ENCODE measurements at places on chromosomes 4 and X. TPM values are rescaled to one million over a fixed set of nuclear protein-coding genes. Genes with fewer than 3 reads are reported as not detected.

DNA sequence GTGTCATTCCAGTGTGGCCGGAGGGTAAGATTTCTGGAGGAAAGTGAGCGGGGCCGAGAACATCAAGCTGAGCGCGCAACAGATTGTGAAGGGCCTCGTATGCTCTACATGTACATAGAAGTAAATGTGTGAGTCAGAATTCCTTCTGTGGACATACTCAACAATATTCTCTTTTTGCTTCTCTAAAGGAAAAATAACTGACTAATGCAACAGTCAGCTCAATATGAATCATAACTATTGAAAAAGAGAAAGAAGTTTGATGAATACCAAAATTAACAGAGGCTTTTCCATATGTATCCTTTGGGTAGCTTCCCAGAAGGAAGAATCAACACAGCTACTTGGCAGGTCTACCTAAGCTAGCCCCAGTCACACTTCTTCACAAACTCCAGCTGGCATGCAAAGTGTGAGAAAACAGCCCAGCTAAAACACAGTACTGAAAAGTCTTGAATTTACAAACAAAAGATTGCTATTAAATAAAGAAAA lies 87.5 kb upstream of the ZFP42 start:
- no peak for ATAC-seq

TMEM35A gene
- 40.0 TPM for total RNA-seq

GRCh38 chrX:148459343-148459742 lies 41.1 kb upstream of the AFF2 start:
- no peak for ATAC-seq

- ATAC-seq: no peak
Measured at GRCh38 chr4:10656988-10657387, 27.6 kb downstream of the CLNK start.

ARAP2 gene
- total RNA-seq: 2.9 TPM

ZNF711 gene
- total RNA-seq: 1.6 TPM

GRCh38 chr4:186297013-186297645 lies 31.1 kb downstream of the F11 start:
- ATAC-seq: peak; percentile 57

DNA sequence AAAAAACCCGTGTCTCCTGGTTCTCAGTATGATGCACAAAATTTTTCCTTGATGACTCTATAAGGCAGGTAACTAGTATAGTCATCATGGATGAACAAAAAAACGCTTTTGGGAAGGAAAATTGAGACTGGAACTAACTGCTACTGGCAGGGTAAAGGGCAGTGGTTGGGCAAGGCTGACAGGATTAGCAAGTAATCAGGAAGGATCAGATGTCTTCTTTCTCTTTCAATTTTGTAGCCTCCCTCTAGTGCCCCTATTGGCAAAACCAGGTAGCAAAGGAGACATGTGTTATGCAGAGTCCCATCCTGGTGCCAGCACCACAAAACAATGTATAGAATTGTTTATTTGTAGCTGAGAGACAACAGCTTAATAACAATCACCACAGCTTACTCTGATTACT lies 12.8 kb upstream of the SLITRK4 start:
- ATAC-seq: no peak

- peak; percentile 60 for ATAC-seq
Measured at GRCh38 chr4:174538123-174538875, 16.0 kb upstream of the HPGD start.

GRCh38 chrX:11105080-11105479 lies 6.1 kb upstream of the HCCS start:
- no peak for ATAC-seq

DNA sequence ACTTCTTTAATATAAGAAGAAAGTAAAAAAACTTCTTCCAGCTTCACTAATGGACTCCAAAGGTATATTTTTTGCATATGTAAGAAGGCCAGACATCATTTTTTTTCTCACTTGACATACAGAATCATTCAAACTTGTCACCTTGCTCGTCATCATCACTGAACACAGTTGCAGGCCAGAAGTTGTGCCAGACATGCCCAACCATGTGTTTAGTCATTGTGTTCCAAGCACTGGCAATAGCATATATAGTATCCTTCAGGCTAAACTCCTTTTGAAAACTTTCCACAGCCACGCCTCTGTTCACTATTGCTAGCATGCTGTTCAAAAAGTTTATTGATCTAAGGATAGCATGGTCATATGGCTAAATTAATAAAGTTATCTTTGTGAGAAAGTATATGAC lies 83.3 kb downstream of the CHIC2 start:
- ATAC-seq: no peak

- ATAC-seq: no peak
Measured at GRCh38 chr4:150363721-150364688, 217.9 kb upstream of the MAB21L2 start.

DNA sequence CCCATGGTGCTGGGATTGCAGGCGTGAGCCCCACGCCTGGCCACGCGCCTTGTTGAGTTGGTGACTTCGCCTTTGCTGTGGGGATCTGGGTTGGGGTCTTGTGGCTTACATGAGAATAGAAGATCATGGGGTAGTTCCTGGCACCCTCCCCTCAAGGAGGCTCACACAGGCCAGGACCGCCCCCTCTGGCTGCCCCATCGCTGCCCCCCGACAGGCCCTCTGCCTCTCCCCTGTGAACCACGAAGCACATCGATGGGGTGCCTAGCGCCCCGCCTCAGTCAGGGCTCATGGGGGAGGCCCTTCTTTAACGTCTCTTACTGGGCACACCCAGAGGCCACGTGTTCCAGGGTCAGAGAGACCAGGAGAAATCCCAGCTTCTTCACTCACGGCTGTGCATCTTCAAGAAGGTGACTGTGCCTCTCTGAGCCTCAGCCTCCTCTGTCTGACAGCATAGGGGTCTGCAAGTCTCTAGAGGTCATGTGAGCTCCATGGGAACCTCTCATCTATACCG lies 23.6 kb upstream of the SPON2 start:
- no peak for ATAC-seq

GRCh38 chrX:118644378-118644777 lies 83.0 kb upstream of the IL13RA1 start:
- ATAC-seq: no peak

DNA sequence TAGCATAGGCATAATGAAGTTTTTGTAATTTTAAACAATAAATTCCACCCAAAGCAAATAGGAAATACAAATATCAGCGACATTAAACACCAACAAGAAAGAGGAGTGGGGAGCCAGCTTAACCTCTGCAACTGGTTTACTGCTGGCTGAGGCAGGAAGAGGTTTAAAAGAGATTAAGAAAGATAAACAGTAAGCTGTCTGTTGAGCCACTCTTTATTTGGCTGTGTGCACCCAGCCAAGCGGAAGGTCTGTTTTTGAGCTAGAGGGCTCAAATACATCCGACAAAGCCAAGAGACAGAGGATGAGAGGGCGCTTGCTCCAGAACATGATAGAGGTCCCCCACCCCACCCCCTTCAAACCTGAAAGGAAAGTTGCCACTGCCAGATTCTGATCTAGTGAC lies 191.4 kb downstream of the MGST2 start:
- ATAC-seq: no peak

GRCh38 chr4:107034996-107035818 lies 906 bp downstream of the DKK2 start:
- ATAC-seq: peak; percentile 22

DNA sequence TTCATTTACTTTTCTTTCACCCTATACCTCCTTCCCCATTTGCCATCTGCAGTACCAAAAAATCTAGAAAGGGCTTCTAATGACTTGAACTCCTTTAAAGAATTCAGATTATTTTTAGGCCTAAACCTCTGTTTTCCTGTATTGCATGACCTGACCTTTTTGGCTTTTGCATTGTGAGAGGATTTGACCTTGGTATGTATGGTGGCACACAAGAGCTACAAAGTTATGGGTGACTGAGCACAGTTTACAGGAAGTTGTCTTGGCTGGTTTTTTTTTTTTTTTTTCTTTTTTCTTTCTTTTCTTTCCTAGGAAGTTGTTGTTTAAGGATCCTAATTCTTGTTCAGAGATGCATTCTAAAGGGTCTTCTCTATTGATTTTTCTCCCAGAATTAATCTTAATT lies 32.0 kb upstream of the MTMR8 start:
- ATAC-seq: no peak

DNA sequence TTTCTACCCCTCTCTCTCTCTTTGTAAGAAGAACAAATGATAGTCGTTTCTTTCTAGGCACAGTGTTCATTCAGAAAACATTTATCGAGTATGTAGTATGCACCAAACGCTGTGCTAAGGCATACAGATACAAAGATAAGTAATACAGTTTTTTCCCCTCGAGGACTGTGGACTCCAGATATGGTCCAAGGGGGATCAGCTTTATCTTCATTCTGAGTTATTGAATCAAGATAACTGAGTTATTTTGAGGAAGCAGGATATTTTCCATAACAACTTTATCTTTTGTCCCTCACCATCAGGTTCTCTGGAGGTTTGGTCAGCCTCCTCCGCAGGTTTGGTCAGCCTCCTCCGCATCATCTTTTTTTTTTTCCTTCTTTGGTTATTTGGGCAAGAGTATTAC lies 15.0 kb downstream of the EREG start:
- ATAC-seq: no peak

GRCh38 chrX:85004255-85004654 lies 578 bp downstream of the APOOL start:
- ATAC-seq: peak; percentile 5

- no peak for ATAC-seq
Measured at GRCh38 chrX:7074148-7074907, 73.2 kb upstream of the STS start.

DNA sequence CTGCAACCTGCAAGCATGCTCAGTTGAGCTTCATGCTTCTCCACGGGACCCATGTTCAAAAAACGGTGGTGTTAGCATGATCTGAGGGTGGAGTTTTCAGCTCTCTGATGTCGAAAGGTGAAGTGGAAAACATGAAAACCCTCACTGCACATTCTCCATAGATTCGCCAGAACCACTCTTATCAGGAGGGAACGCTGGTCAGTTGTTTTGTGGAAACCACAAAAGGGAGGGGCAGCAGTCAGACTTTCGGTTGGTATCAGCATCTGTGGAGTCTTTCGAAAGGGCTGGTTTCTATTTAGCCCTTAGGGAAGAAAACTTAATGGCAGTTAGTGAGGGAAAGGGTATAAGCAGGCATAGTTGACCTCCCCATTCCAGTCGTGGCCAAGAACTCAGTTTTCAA lies 12.6 kb downstream of the PPA2 start:
- ATAC-seq: no peak

DNA sequence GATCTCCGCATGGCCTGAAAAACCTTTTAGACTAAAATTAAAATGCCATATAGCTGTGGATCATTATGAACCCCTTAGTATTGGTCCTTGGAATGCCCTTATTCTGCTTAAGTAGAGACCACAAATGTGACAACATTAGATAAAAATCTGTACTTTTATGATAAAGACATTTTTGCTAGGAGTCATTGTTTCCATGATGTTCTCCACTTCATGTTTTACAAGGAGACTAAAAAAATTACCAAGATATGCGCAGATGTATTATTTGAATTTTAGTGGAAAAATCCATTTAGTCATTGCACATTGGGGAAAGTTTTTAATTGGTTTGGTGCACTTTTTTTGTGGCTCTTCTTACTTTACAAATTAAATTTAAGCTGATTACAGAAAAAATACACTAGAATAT lies 85.1 kb upstream of the HPRT1 start:
- ATAC-seq: no peak

STPG2 gene
- total RNA-seq: 0.39 TPM

CLRN2 gene
- total RNA-seq: not detected

DNA sequence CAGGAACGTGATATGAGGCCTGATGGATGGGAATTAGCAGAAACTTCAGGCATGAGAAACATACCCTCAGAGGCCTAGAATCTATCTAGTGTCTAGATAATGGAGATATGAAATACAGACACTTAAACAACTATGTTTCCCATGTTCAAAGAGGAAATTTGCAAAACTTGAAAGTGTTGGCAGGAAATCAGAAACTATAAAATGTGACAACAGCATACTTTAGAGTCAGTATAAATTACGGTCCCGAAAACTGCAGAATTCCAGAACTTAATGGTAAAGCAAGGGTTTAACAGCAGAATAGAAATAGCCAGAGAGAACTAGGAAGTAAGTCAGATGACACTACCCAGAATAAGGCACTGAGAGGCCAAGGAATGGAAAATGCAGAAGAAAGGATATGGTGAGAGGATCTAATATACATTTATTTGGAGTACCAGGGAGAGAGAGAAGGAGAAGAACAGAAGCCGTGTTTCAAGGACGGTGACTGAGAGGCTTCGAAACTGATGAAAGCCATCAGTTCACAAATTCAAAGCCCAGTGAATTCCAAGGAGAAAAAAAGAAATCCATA lies 7.4 kb downstream of the HTT-AS start:
- no peak for ATAC-seq

DNA sequence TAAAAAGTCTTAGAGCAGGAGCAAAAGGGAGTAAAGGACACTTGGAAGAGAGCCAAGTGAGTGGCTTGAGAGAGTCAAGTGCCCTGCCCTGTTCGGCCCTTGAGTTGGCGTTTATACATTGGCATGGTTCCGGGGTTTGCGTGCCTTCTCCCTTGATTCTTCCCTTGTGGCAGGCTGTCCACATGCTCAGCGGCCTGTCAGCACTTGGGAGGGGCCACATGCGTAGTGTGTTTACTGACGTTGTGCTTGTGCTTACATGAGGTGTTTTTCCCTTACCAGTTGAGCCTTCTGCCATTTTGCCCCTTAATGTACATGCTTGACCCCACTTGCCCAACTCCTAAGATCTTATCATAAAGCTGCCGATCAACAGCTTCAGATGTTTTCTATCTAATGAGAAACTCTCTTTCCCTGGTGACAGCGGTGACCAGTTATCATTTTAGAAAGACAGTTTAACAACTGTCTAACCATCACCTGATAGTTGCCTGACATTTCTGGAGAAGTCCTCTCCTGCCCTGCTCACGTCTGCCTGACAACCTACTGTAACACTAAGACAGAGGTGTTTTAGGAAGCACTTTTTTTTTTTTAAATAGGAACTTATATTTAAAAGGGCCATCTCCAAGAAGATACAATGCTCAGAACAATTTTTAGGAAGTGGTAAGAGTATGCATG lies 49.5 kb upstream of the GC start:
- ATAC-seq: no peak

ACE2 gene
- 0.09 TPM for total RNA-seq

AMER1 gene
- 7.5 TPM for total RNA-seq

DNA sequence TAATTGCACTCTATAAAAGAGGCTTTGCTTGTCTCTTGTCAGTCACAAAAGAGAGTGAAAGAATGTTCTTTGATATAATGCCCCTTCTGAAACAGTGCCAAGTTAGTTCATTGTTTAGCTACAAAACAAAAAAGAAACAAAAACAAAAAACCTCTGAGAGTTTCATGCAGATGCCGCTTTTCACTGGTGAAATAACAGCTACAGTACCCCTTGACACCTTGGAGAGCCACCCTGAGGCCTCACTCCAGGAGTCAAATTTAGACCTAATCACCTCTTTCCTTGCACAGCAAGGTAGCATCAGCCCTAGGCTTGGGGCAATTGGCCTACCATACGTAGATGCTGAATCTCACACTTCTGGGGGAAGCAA lies 185.2 kb downstream of the UNC5C start:
- ATAC-seq: no peak

- no peak for ATAC-seq
Measured at GRCh38 chr4:156322592-156322991, 368.9 kb upstream of the CTSO start.
